KG1 (cell line): ENCODE measurements at places on chromosomes 13 and 19.

GRCh38 chr19:47190167-47190727 lies 40.8 kb downstream of the BBC3 start:
- no peak for DNase-seq

- no peak for DNase-seq
These were observed 54.1 kb downstream of the GJA3 start for GRCh38 chr13:20106742-20107141.

DNA sequence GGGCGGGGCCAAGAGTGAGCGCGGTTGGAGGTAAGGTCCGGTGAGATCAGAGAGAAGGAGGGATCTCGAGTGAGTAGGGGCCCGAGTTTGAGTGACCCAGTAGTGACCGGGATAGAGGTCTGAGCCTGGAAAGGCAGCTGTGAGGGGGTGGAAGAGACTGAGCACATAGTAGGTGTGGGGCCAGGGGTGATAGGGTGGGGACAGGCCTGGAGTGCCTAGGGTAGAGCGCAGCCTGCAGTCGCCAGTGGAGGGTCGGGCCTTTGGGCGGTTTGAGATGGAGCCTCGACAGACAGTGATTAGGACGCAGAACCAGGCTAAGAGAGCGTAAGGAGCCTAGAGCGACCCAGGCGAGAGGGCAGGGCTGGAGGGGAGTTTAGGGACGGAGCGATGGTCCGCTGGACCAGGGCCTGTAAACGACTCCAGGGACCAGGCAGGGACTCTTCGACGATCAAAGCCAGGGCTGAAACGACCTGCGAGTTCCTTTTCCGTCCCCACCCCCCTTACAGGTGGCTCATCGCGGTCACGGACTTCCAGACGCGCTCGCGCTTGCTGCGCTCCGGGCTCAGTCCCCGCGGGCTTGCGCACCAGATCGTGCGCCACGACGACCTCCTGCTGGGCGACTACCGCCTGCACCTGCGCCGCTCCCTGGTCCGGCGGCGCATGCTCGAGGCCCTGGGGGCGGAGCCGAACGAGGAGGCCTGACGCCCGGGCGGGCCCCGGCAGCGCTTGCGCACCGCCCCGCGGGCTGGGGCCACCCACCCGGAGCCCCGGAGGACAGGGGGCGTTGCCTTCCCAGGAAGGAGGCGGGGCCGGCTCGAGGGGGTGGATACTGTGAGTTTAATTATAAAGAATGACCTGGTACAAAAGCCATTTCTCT lies 9.4 kb downstream of the C19orf81 start:
- peak; percentile 36 for DNase-seq

- DNase-seq, result no peak
These were observed 11.3 kb downstream of the POSTN start for GRCh38 chr13:37587236-37587635.

DNA sequence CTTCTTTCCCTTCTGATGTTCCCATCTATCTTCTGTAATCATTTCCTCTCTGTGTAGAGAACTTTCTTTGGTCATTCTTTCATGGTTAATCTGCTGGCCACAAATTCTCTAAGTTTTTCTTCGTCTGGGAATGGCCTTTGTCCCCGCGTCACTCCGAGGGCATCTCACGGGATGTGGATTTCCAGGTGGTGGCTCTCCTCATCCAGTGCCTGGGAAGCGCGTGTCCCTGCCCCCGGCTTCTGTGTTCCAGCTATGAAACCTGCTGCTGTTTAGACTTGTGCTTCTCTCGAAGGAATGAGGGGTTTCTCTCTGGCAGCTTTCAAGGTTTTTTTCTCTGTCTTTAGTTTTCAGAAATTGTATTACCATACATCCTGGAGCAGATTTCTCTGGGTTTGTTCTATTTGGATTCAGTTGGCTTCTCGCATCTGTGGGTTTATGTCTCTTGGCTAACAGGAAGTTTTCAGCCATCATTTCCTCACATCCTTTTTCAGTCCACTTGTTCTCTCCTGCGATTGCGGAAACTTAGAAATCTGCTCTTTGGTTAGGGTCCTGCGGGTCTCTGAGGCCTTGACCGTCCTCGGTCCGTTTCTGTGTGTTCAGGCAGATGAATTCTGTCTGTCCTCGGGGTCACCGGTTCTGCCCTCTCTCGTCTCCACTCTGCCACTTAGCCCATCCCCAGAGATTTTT lies 36.9 kb upstream of the DCUN1D2 start:
- DNase-seq, result no peak

- DNase-seq, result no peak
These were observed 1.3 kb upstream of the FAM216B start for GRCh38 chr13:42780044-42780443.

- no peak for DNase-seq
These were observed 2.0 kb upstream of the TSHZ3 start for GRCh38 chr19:31351056-31351854.

DNA sequence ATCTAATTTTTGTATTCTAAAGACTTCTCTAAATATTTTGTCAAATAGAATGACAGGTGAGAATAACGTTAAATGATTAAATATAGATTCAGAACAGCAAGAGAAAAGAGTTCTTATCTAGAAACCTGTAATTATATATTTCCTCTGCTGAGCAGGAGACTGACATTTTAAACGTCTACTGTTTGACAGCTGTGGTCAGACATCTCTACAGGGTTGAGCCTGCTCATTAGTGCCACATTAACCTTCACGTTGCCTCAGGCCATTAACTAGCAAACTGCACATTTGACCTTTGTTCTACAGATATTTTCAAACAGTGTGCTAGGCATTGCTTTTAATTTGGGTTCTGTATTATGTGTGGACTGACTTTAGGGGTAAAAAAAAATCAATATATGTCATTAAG lies 347.5 kb downstream of the GPC5 start:
- DNase-seq, result no peak

- no peak for DNase-seq
These were observed 335.7 kb downstream of the TSHZ3 start for GRCh38 chr19:31013384-31014020.

DNA sequence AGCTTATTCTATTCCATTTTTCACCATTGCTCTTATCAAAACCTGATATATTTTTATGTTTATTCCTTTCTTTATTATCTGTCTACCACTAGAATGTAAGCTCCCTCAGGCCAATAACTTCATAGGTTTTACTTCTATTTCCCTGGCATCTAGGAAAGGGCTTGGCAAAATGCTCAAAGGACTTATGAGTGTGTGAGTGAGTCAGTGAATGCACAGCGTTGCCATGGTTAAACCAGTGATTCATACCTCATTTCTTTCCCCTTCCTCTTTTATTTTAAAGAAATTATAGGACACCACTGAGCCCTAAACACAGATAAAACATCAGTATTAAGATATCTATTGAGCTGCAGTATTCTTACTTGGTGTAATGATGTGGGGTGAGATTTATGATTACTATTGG lies 162.1 kb downstream of the GPC6 start:
- no peak for DNase-seq

- no peak for DNase-seq
These were observed 1.5 kb upstream of the TRPC4 start for GRCh38 chr13:37870895-37871550.

DNA sequence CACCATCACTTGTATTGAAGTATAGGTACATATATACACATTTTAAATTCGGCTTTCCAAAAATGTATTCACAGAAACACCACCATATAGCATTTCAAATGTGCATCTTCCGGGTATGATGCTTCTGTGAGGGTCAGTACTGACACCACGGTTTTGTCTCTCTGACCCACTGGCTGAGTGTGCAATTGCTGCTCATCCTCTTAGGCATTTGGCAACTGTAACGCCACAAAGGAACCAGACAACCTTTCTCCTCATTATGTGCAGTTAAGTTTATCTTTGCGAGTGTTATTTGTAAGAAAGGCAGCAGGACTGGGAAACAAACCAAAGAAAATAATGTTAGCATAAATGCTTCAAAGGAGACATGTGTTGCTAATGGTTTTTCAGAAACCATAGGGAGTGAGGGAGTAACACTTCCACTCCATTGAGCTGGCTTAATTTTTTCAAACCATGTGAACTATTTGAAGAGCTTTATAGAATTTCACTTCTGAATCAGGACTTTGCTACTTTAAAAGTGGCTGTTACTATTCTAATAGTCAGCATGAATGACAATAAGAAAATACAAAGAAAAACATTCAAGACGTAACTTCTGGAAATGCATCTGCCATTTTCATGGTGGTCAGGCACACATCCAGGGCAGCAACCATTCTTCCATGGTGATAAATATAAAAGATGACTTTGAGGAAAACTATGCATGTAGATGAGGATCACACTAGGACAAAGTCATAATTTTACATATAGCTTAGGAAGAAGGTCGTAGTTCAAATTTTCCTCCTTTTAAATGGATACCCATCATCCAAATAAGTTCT lies 423.3 kb downstream of the MZT1 start:
- DNase-seq, result no peak

GRCh38 chr19:48271531-48272151 lies 1.8 kb downstream of the ZNF114 start:
- DNase-seq, result no peak

DNA sequence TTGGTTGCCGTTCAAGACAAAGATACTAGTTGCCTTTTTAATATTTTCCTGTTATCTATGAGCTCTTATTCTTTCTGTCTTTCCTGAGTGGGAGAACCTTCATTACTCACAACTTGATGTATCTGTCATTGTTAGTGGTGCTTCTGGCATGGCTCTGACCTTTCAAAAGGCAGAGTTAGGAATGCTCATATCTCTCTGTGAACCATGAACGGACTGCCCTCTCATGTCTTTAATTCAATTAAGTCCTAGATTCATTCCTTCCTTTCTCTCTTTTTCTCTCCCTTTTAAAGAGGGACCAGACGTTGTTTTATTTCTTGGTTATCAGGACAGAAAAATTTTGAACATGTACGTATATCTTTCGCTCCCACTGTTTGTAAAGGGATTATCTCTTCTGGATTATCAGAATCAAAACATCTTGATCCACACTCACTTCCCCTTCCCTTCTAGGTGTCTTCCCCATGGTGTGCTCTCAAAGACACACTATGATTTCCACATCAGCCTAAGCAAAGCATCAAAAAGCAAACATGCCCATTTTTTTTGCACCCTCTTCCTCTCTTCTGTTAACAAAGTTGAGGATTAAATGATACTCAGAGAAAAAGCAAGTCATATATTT lies 90.3 kb downstream of the LRCH1 start:
- DNase-seq, result no peak

DNA sequence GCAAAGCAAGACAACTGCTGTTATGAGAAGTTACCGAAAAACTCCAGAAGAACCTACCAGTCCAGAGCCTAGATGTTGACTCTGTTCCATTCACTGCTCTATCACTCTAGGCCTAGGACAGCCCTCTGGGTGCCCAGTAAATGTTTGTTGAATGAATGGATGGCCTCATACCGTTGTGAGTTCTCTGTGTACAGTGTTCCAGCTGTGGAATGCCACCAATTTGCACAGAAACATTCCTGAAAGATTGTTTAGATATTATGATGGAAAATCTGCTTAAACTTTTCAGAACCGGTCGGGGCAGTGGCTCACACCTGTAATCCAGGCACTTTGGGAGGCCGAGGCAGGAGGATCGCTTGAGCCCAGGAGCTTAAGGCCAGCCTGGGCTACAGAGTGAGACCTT lies 1.3 kb upstream of the FBL start:
- DNase-seq, result no peak

DNA sequence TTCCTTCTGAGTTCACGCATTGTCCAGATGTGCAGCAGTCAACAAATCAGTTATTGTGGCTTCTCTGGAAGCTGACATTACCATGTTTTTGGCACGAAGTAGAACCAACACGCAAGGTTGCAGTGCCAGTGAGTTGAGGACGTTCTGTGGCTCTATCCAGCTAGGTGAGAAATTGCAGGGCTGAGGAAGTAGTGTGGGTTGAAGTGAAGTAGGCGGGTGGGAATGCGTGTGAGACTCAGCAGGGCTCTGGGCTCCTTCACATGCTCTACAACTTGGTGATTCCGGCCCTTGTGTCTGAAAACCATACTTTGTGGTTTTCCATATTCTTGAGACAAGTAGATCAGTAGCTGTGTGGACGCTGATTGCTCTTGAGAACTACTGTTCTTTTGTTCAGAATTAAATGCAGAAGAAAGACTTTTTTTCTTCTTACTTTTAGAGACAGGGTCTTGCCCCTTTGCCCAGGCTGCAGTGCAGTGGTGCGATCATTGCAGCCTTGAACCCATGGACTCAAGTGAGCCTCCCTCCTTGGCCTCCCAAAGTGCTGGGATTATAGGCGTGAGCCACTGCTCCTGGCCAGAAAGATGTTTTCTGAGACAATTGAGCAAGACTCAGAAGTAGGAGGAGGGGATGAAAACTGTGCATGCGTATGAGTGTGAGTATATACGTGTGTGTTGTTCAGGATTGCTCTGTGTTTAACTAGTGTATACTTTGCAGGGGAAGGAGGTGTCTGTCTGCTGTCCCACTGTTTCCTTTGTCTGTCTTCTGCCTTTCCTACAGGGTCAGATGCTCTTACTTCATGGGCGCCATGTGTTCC lies 46.2 kb downstream of the GATAD2A start:
- no peak for DNase-seq

- no peak for DNase-seq
These were observed 3.3 kb upstream of the CLPP start for GRCh38 chr19:6358003-6358402.

GRCh38 chr19:17526922-17527321 lies 15.5 kb downstream of the PGLS start:
- no peak for DNase-seq

DNA sequence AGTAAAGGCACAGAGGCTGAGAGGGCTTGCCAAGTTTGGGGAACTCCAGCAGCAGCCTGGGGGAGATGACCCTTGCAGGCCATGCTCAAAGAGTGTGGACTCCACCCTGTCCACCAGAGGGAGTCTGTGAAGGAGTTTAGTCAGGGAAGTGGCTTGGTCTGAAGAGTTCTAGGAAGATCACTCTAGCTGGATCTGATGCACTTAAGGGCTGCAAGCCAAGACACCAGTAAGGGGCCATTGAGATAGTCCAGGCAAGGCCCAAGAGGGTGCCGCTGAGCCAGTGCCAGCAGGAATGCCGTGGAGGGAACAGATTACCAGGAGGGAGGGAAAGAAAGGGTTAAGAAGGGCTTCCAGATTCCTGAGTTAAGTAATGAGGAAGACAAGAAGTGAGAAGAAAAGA lies 68.7 kb downstream of the ZAR1L start:
- DNase-seq, result peak; percentile 30

GRCh38 chr13:25869941-25870340 lies 181.9 kb downstream of the SHISA2 start:
- DNase-seq, result no peak

- peak; percentile 20 for DNase-seq
These were observed 746.6 kb downstream of the UQCRFS1 start for GRCh38 chr19:28466107-28467045.

DNA sequence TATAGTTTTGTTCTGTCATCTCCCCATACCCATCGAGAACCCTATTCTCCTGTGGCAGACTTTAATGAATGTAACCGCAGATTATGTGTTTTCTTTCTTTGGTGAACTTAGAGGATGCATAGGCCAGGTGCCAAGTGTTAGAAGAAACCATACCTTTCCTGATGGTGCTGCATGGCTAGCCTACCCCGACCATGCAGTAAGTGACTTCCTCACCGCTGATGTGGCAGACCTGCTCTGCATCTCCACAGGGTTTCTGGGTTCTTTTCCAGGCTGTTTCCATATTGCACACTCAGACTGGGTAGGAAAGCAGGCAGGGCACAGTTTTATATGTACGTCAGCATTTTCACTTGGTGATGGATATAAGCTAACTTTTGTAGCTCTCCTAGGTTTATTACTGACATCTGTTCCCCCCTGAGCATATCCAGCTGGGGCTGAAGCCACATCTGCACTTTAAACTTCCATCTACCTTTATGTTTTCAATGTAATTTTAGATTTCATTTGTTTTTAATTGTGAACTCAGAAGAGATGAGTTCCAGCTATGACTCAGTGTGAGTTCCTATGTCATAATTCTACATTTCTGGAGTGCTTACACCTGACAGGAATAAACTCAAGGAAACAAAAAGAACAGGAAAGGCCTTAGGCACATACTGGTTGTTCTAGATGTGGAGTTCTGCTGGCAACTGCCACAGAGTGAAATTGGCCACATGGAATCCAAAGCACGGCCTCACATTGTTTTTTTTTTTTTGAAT lies 42.3 kb downstream of the LRCH1 start:
- DNase-seq, result no peak
